ENCODE measurements at places on chromosomes 5 and 9. TPM values are rescaled to one million over a fixed set of nuclear protein-coding genes. Genes with fewer than 3 reads are reported as not detected.

GRCh38 chr5:117776977-117777376 is 1202.4 kb upstream of the SEMA6A start:
- H3K4me1 ChIP-seq: no peaks in the 10 kb centered on the region
- H3K27me3 ChIP-seq: no peaks in the 10 kb centered on the region
- no peak overlapping the region for H3K4me3 ChIP-seq
- DNase-seq: no peak
- H3K36me3 ChIP-seq: no peaks in the 10 kb centered on the region

DNA sequence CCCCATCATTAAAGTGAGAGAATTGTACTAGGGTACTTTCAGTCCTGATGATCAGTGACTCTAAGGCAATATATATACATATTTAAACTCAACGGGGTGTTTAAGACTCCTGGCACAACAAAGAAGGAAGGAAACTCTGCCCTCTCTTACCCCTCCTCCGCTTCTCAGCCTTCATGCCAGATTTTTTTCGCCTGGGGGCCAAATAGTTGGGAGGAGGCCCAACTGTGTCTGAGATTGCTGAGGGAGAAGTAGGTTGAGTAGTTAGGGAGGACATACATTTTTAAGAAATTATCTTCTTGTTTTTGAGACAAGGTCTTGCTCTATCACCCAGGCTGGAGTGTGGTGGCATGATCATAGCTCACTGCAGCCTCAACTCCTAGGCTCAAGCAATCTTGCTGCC is 127.7 kb upstream of the SHB start:
- H3K27ac ChIP-seq: no peak overlapping the region
- no peaks in the 10 kb centered on the region for H3K4me1 ChIP-seq
- no peaks in the 10 kb centered on the region for H3K36me3 ChIP-seq
- no peak overlapping the region for H3K4me3 ChIP-seq

DNA sequence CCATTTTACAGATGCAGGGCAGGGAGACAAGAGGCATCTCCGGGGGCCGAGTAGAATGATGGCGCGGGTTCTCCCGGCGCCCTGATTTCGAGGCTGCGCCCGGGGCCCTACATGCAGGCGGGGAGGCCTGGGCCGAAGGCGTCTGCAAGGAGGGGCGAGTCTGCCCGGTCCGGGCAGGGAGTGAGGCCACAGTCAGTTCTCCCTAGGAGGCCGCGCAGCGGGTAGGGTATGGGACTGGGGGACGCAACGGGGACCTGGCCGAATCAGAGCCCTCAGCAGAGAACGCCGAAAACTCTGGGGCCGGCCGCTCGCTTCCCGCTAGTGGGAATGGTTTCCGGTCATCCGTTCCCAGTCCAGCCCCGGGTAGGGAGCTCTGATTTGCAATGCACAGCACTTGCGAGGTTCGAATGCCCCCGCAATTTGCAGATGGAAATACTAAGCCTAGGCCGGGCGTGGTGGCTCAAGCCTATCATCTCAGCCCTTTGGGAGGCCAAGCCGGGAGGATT is 6.4 kb downstream of the TLX3 start:
- peaks cover 95% of the 10 kb centered on the region for H3K27me3 ChIP-seq
- H3K36me3 ChIP-seq: no peaks in the 10 kb centered on the region
- peak overlapping the region; percentile 19 for H3K4me3 ChIP-seq
- peak; percentile 86 for DNase-seq

DNA sequence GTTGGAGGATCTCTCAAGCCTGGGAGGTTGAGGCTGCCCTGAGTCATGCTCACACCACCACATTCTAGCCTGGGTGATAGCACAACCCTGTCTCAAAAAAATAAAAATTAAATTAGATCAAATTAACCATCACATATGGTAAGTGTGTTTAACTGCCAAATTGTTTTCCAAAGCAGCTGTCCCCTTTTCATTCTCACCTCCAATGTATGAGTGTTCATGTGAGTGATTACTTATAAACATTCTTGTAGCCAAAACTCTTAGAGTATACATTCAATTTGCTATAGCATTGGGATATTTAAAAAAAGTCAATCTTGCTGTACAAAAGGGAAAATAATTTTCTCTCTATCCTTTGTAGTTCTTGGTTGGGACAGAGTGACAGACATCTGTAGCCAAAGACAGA is 53.4 kb upstream of the SNAPC3 start:
- H3K27me3 ChIP-seq: no peaks in the 10 kb centered on the region
- peak; percentile 8 for DNase-seq
- no peak overlapping the region for H3K27ac ChIP-seq
- no peaks in the 10 kb centered on the region for H3K36me3 ChIP-seq
- no peaks in the 10 kb centered on the region for H3K4me1 ChIP-seq

The PLEKHG4B gene
- total RNA-seq: 0.36 TPM
